Inflammatory macrophage treated with lipopolysaccharide for 4 hours (primary cell): ENCODE measurements at places on chromosomes 7 and 10.

- DNase-seq, result peak; percentile 39
Observed at GRCh38 chr10:59240582-59241183, 64.2 kb downstream of the PHYHIPL start.

- no peak for DNase-seq
Observed at GRCh38 chr7:52647046-52647445, 388.4 kb upstream of the POM121L12 start.

DNA sequence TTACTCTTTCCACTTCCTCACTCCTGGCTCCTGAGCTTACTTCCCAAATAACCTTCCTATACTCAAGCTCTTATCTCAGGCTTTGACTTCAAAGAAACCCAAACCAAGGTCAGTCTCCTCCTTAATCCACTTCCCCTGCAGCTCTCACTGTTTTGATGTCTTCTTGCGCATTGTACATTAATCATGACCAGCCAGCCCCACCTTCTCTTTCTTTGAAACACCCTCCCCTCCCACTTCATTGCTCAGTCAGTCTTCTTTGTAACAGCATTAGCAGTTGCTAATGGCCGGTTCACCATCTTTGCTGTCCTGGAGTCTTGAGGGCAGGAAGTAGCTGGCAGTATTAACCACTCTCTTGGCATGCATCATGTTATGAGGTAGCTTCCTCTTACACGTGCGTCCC lies 57.9 kb upstream of the CHCHD3 start:
- no peak for DNase-seq

DNA sequence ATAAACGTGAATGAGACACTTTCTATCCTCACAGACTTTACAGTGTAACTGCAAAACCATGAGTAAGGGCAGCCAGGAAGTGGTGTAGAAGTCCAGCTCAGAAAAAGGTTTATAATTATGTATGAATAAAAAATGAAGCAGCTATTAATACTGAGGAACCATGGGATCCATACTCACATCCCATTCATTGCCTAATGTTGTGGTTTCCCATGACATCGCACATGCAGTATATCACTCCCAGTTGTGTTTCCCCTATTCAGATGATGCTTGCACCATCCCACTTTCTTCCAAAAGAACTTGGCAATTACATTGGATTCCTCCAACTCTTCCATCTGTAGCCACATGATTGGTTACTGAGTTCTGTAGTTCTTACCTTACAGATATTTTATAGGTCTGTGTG lies 74.5 kb upstream of the SEMA3D start:
- DNase-seq, result peak; percentile 44

GRCh38 chr7:56125831-56126230 lies 9.6 kb upstream of the NUPR2 start:
- no peak for DNase-seq

DNA sequence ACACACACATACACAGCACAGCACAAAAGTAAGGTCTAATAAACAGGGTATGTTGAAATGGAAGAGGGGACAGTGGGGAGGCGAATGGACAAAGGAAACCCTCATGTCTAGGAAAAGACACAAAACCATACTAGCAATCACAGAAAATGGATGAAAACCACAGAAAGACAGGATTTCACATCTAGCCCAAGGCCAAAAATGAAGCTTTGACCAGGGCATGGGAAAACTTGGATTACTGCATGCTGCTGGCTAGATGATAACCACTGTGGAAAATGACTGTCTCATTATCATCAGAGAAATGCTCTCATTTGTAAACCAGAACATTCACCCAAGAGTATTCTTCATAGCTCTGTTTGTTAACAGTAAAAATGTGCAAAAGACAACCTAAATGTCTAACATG lies 88.2 kb downstream of the SFMBT2 start:
- DNase-seq, result no peak

GRCh38 chr7:135365721-135366120 lies 132.1 kb downstream of the STRA8 start:
- no peak for DNase-seq

DNA sequence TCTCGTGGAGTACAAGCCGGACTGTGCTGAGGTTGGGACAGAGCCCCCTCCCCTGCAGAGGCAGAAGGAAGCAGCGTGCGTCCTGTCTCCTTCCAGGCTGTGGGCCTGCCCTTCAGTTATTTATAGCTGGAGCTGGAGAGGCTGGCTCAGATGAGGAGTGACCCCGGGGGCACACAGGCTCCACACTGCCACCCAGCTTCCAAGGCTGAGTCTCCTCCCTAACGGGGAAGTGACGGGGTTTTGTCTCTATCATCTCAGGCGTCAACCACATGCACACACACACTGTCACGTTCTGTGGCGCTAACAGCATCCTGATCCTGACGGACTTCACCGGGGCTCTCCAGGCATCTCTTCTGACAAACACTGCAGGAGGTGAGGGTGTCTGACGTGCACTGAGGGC lies 25.4 kb downstream of the AMZ1 start:
- DNase-seq, result no peak

GRCh38 chr7:39589323-39590111 lies 23.3 kb downstream of the YAE1 start:
- DNase-seq, result peak; percentile 99

DNA sequence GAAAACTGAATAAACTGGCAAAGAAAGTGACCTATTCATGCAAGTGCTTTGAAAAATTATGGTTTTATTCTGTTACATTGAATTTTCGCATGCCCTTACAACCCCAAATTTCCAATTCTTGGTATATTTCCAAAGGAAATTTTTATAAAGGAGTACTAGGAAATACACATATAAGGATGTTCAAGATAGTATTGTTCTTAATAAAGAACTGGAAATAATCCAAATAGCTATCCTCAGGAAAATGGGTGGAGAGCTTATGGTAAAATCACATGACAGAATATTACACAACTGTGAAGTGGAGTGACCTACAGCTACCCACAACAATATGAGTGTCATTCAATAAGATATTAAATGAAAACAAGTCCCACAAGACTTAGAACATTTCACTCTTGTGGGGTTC lies 138.9 kb upstream of the BMPER start:
- no peak for DNase-seq

- DNase-seq, result no peak
Observed at GRCh38 chr7:25911738-25912607, 240.0 kb upstream of the NFE2L3 start.

DNA sequence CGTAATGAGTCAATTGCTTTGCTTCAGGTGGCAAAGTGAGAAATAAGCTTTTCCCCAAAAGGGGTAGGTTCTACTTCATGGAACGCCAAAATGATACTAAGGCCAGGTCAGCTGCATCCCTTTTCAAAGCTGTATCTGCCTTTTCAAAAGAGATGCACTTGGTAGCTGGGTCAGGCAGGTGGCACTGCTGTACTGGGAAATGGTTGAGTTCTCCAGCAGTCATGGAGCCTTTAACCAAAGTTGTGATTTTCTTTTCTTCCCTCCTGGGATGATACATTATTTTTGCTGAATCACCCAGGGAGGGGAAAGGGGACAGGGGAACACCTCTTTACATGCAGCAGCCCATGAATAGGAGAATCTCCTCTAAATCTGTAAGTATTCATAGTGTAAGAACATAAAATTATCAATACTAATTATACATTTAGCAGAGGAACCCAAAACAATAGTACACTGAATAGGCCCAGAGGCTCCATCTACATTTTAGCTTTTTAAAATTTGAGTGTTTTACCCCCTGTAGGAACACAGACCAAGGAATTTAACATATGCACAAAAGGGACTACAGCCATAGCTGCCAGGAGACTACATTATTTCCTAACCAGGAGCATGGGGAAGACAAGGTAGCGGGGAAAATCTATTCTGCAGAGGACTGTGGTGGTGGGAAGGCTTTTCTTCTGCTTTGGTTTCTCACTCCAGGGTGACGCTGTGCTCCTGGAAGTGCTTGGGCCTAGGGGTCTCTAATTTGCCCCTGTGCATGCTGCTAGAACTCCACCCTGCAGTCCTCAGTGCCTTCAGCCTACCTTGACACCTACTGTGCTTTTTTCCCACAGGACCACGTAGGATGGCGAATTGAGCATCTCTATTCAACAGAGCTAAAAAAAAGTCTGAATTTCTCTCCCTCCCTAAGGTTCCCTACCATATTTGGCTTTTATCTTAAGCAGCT lies 6.4 kb upstream of the GPR22 start:
- DNase-seq, result peak; percentile 34

DNA sequence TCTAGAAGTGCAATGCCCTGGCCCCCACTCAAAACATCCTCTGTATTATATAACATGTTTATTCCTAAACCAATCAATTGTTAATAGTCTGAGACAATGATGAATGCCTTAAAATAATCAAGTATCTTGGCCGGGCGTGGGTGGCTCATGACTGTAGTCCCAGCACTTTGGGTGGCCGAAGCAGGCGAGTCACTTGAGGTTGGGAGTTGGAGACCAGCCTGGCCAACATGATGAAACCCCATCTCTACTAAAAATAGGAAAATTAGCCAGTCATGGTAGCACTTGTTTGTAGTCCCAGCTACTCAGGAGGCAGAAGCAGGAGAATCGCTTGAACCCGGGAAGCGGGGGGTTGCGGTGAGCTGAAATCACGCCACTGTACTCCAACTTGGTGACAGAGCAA lies 29.4 kb upstream of the CACNA2D1 start:
- DNase-seq, result no peak

GRCh38 chr7:111437736-111438135 lies 124.6 kb downstream of the IMMP2L start:
- no peak for DNase-seq

DNA sequence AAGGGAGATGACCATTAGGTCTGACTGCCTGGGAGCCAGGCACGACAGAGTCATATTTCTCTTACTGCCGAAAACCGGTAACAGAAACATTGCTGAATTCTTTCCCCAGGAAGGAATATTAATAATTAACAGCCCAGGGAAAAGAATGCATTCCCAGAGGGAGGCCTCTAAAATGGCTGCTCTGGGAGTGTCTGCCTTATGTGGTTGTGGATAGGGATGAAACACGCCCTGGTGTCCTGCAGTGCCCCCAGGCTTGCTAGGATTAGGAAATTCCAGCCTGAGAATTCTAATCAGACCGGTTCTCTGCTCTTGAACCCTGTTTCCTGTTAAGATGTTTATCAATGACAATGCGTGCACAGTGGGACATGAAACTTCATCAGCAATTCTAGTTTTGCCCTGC lies 226.7 kb downstream of the GPAM start:
- DNase-seq, result no peak

DNA sequence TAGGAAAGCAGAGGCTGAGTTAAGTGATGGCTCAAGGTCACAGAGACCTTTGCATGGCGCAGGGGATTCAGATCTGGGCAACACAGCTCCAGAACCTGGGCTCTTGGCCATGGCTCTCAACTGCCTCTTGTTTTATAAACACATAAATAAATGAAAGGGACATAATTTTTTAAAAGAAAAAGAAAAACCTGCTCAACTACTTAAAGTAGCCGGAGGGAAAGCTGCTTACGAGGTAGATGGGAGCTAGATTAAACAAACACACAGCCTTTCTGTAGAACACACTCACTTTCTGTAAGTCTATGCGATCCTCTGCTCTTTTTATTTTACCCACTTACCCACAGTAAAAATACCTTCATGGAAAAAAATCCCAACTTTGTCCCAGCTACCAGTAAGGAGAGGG lies 81.3 kb downstream of the PIP4K2A start:
- DNase-seq, result no peak

GRCh38 chr10:32684291-32684690 lies 238.4 kb downstream of the CCDC7 start:
- DNase-seq, result no peak

DNA sequence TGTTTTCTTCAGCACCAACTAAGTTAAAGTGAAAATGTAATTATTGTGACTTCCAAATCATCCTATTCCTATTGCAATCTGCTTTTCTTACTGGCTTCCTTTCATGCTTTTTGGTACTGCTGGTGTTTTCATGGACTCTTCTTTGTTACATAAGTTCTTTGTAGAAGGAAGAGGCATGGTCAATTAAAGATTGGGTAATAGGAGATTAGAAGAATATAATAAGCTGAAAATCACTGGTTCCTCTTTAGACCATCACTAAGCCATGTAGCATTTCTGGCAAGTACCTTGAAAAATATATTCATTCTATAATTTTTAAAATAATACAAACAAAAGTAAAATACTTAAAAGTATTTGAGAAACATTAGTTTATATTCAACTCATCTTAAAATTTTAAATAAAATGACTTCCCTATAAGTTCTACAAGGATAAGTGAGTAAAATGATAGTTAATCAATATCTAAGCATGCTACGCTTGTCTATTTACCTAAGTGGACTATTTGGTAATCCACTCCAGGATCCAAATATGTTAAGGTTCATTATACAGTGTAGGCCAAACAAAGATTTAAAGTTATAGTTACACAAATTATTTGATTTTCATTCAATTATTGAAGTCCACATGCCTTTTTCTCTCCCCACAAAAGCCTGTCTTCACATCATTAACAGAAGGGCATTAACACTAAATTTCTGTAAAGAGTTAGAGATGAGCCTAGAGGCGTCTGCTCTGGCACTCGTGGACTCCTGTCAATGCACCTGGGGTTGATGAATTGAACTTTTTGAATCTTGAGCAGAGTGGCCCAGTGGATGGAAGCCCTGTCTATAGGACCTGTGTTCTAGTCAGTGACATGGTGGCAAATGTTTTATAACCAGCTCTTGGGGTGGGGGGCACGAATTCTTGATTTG lies 408.1 kb downstream of the INHBA start:
- DNase-seq, result no peak

GRCh38 chr10:34801097-34801733 lies 13.9 kb downstream of the PARD3 start:
- DNase-seq, result no peak

DNA sequence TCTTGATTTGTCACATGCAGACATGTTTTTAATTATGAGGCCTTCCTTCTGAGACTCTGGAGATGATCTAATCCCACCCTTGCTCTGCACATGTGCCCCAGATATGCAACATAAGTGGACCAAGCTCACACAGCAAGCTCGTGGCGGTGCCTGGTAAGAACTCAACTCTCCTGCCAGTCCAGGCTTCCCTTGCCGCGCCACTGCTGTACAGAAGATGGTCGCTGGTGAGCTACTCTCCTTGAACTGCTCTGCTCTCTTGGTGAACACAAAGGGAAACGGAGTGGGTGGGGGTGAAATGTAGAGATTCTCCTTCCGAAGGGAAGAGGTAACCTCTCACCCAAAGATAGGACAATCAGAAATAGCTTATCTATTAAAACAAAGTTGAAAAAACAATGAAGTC lies 25.7 kb downstream of the MYOF start:
- DNase-seq, result no peak
